ENCODE measurements at places on chromosomes 11 and 22.

GRCh38 chr11:113277907-113278306 is 36.5 kb upstream of the TTC12 start:
- H3K4me3 ChIP-seq = no peak overlapping the region
- H3K27me3 ChIP-seq = no peaks in the 10 kb centered on the region
- H3K4me1 ChIP-seq = no peaks in the 10 kb centered on the region
- H3K36me3 ChIP-seq = no peaks in the 10 kb centered on the region
- no peak for DNase-seq

- H3K4me1 ChIP-seq = no peaks in the 10 kb centered on the region
- H3K4me3 ChIP-seq = peak overlapping the region; percentile 46
- H3K36me3 ChIP-seq = no peaks in the 10 kb centered on the region
- no peak overlapping the region for H3K27ac ChIP-seq
- peak; percentile 96 for DNase-seq
Observed at GRCh38 chr22:41925783-41926460, 684 bp downstream of the TNFRSF13C start.

- no peak overlapping the region for H3K27ac ChIP-seq
- H3K4me3 ChIP-seq = no peak overlapping the region
- H3K36me3 ChIP-seq = peaks cover 30% of the 10 kb centered on the region
- no peaks in the 10 kb centered on the region for H3K27me3 ChIP-seq
Observed at GRCh38 chr22:19226428-19226827, 47.9 kb upstream of the SLC25A1 start.

GRCh38 chr11:20161923-20162744 is 1.9 kb upstream of the DBX1 start:
- H3K27ac ChIP-seq = no peak overlapping the region
- H3K27me3 ChIP-seq = peaks cover 95% of the 10 kb centered on the region
- H3K4me1 ChIP-seq = no peaks in the 10 kb centered on the region
- peak; percentile 65 for DNase-seq
- H3K4me3 ChIP-seq = no peak overlapping the region

DNA sequence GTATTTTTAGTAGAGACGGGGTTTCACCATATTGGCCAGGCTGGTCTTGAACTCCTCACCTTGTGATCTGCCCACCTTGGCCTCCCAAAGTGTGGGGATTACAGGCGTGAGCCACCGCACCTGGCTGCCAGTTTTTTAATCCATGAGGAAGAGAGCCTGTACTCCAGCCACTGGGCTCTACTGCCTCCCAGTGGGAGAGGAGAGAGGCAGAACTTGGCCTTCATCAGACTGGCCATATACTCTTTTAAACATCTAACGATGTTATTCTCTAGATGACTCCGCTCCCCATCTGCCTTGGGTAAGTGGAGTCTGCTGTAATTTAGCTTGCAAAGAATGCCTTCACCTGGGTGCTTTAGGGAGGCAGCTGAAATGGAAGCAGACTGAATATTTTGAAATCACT is 34.6 kb downstream of the SLC6A5 start:
- no peak overlapping the region for H3K27ac ChIP-seq
- no peak for DNase-seq
- H3K27me3 ChIP-seq = no peaks in the 10 kb centered on the region
- no peaks in the 10 kb centered on the region for H3K4me1 ChIP-seq
- H3K36me3 ChIP-seq = no peaks in the 10 kb centered on the region

Data from osteoblast (primary cell).